Germinal center (tissue), 1 donor: ENCODE measurements at places on chromosomes 13 and 19.
A peak's percentile ranks its signal among the peaks of the same experiment; 100 is the strongest.

DNA sequence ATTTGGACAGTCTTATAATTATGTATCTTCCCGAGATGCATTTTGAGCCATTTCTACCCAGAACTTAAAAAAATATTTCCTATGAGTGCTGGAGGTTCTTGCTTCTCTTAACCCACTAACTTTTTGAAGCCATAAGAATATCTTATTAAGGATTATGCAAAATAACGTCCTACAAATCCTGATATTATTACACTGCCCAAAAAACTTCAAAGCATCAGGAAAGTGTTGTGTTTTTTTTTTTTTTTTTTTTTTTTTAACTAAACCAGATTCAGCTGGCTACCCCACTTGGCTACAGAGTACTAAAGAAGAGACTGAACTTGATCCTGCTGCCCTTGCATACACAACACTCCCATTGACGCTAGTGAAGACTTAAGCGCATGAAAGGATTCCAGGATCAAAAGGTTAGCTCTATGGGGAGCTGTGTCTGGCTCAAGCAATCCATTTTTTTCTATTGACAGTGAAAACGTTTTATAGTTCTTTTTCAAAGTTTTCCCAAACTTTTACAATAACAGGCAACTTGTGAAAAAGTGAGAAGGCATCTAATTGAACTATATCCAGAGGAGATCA lies 141.4 kb downstream of the KCNRG start:
- no peak for DNase-seq

GRCh38 chr13:45859705-45860104 lies 8.2 kb upstream of the SIAH3 start:
- no peak for DNase-seq

DNA sequence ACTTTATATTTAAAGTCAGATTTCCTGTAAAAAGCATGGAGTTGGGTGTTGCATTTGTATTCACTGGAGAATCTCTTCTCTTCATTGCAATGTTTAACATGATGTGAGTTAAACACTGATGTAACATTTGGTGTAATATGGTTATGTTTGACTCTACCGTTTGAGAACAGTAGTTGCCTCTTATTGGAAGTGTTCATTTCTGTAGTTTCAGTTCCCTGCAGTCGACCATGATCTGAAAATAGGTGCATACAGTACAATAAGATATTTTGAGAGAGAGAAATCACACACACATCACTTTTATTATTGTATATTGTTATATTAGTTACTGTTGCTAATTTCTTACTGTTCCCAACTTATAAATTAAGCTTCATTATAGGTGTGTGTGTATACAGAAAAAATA lies 105.2 kb upstream of the SPACA7 start:
- DNase-seq, result no peak

DNA sequence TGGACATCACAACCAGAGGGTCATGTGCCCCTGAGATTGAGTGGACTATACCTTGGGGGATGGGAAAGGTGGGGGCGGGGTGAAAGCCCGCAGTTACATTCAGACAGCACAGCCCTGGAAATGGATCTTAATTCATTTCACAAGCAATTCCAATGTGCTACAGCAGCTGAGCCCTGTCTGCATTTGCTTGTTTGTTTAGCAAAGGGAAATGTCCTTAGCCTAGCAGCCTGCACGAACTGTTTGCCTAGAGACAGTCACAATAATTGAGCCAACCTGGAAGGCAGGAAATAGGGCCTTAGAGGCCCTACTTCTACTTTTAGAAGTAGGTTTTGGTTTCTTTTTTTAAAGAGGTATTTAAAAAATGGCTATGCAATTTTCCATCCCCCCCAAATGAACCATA lies 177.3 kb upstream of the KL start:
- no peak for DNase-seq

GRCh38 chr19:49809160-49809940 lies 3.7 kb downstream of the FUZ start:
- peak; percentile 63 for DNase-seq

DNA sequence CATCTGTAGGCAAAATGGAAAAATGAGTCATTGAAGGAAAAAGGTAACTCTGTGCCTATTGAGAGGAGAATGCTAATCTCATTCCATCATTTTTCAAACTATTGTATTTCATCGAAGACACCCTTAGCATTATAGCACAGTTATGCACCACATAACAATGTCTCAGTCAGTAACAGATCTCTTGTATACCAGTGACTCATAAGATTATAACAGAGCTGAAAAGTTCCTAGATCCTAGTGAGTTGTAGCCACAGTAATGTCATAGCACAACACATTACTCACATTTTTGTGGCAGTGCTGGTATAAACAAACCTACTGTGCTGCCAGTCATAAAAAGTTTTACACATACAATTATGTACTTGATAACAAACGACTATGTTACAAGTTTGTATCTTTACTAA lies 1077.6 kb downstream of the DIAPH3 start:
- DNase-seq, result no peak

DNA sequence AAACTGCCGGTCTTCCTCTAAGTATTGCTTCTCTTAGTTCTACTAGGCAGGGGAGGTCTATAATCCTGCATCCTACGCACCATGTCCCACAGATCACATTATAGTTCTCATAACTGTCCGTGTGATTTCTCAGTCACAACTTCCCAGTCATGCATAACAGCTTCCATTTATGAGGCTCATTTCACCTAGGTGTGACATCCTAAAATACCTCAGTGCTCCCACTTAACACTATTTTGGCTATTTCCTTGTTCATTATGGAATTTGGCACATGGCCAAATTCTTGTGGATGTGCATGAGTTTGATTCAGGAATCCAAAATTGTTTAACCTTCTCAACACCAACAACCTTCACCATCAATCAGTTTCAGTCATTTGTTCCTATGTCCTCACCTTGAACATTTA lies 989.9 kb downstream of the OLFM4 start:
- DNase-seq, result no peak

GRCh38 chr13:101935828-101936227 lies 466.0 kb downstream of the FGF14 start:
- no peak for DNase-seq

- no peak for DNase-seq
These were observed 394.4 kb downstream of the GPC6 start for GRCh38 chr13:93621051-93621450.
